NCI-H1930 (cell line): ENCODE measurements at places on chromosomes 6 and 20.

DNA sequence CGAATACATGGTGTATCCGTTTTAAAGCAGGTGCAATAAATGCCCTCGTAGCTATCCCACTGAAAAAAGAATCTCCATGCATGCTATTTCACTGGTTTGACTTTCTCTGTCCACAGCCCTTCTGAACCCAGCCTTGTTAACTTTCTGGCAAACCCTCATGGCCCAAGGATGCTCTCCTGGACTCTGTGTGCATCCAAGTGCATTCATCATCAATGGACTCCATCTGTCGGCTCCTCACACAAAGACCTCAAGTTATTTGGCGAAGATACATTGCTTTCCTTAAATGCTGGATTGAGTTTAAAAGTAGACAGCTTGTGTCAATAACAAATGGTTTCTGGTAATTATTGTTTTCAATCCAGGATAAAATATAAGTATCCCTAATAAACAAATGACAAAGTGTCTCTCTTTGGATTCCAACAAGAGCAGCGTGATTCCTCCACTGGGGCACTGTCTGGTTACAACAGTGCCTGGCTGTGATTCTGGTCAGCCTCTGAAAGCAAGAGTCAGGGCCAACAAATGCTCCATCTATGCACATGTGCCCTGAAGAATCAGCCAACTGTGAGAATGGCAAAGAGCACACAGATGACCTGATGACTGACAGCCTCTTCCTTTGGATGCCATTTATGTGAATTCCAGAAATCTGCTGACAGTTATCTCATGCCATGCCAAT, 55.7 kb downstream of the FYN start:
- no peak for DNase-seq

DNA sequence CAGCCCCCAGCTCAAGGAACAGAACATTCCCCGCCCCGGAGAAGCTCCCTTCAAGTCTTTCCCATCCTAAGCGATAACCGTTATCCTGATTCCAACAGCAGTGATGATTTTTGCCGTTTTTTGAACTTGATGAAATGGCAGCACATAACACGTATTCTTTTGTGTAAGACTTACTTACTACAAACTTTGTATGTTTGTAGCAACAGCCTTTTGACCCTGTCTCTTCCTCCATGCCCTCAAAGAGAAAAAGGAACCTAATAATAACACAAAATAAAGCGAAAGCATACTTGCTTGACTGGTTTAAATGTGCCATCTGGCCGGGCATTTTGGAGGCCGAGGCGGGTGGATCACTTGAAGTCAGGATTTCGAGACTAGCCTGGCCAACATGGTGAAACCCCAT, 26.4 kb upstream of the SLC9A8 start:
- DNase-seq, result no peak

DNA sequence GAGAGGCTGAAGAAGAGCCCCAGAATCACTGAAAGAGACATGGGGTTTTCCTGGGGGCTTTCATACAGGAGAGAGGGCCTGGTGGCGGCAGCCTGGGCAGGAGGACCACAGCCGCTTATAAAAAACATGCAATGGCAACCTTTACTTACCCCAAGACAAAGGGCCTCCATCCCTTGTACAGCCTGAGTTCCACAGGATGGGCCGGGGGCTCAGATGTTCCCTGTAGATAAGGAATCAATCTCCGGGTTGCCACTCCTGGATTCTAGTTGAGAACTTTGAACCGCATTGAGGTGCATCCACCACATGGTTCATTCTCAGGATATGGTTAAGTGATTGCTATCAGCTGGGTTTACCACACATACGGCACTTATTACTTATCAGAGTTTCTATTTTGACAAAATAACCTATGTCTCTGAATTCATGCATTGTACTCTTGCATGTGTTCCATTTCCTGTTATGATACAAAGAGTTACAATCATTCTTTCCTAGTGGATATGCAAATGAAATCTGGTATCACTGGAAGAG, 677.6 kb downstream of the KIF16B start:
- DNase-seq, result no peak

DNA sequence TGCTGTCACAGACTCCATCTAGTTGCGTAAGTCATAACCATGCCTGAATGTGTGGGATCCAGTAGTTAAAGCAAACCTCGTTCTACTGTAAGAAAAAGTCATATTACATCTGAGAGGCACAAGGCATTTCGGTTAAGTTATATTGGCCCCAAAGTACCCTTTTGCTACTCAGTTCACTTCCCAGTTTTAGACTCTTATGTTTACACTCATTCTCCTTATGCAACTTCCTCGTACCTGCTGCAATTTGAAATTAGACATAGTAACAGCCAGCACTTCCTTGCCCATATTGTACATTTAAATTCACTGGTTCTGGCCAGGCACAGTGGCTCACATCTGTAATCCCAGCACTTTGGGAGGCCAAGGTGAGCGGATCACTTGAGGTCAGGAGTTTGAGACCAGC, 37.0 kb downstream of the PEX7 start:
- DNase-seq, result no peak

DNA sequence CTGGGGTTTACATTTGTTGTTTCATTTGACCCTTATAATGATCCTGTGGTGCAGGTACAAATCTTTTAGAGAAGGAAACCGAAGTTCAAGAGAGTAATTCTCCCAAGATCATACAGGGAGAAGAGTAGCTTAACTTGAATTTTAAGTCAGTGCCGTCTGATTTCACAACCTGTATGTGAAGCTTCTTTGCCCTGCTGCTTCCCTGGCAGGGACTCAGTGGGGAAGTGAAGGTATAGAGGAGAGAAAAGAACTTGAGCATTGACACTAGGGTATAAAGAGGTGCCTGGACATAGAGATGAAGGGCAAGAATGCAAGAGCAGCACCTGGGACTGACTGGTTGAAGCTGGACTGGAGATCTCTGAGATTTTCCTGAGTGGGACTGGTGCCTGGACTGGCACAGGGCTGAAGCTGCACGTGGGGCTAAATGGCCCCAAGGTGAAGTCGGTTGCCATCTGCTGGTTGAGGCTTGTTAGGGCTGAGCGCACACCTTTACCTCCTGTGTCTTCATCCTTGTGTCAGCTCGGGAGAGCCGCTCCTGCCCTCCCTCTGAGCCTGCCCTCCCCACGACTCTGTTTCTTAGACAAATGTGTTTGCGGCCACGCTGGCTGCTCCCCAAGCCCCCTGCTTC, 41.8 kb downstream of the FARS2 start:
- no peak for DNase-seq

- no peak for DNase-seq
Measured at GRCh38 chr6:142698751-142699150, 246.2 kb downstream of the HIVEP2 start.

DNA sequence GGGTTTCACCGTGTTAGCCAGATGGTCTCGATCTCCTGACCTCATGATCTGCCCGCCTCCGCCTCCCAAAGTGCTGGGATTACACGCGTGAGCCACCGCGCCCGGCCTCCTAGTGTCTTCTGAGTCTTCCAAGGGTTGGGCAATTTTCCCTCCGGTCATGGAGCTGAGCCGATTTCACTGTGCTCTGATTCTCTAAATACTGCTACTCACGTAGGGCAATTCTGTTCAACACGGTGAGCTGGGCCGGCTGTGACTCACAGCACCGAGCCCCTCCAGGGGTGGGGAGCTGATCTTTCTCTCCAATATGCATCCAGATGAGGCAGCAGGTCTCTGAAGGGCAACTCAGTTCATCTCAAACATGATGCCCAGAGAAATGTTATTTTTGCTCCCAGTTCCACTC, 71.6 kb upstream of the CD93 start:
- DNase-seq, result no peak

DNA sequence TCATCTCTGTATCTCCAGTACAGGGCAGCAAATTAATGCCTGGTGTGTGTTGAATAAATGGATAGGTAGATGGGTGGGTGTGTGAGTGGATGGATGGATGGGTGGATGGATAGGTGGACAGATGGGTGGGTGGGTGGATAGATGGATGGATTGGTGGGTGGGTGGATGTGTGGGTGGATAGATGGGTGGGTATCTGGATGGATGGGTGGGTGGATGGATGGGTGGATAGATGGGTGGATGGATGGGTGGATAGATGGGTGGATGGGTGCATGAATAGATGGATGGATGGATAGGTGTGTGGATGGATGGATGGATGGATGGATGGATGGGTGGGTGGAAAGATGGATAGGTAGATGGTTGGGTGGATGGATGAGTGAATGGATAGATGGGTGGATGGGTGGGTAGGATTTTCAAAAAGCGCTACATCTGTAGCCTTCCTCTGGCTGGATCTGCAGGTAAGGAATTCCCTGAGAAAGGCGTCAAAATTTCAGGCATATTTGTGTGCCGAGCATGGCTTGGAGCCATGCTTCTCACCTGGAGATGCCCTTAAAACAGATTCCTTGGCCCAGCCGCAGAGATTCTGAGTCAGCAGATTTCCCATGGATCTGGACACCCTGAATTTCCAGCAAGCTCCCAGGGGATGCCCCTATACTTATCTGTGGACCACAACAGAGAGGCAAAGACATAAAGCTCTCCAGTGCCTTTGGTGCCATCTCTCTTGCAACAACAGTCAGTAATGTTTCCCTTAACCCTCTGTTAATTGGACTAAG, 177.6 kb downstream of the CDH4 start:
- no peak for DNase-seq

GRCh38 chr20:3553663-3554062, 82.8 kb downstream of the ATRN start:
- DNase-seq, result no peak

- no peak for DNase-seq
Measured at GRCh38 chr6:17914651-17915050, 72.8 kb downstream of the KIF13A start.

DNA sequence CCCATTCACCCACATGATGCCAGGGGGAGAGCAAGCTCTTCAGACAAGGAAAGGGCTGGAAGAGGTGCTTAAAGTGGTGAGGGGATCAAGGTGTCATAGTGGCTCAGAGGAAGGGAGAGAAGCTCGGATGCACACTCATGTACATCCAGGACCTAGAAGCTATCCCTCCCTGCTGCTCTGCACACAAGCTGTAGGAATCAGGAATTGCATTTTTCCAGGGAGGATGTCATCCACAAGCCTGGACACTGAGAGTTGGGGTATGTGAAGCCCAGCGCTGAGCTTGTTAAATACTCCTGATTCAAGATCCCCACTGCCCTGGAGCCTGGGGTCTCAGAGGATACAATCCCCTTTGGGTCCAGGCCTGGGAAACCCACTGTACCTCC, 85.8 kb upstream of the CCDC167 start:
- no peak for DNase-seq

GRCh38 chr20:23145281-23145700, 59.2 kb upstream of the CD93 start:
- no peak for DNase-seq
